Transverse colon (tissue), 4 donors: ENCODE measurements at places on chromosomes 2 and 18. TPM values are rescaled to one million over a fixed set of nuclear protein-coding genes. Genes with fewer than 3 reads are reported as not detected.

- no peak for DNase-seq
Observed at GRCh38 chr18:62045316-62045715, 141.5 kb downstream of the PIGN start.

- DNase-seq, result no peak
Observed at GRCh38 chr2:9652898-9653479, 22.2 kb upstream of the YWHAQ start.

- DNase-seq, result no peak
Observed at GRCh38 chr2:45083175-45083574, 73.9 kb upstream of the SIX2 start.

TRIM43 gene
- not detected for total RNA-seq

GRCh38 chr2:64792995-64793639 is 139.4 kb upstream of the SERTAD2 start:
- no peak for DNase-seq

DCAF17 gene
- total RNA-seq, result 24.7 TPM

RGPD4 gene
- not detected for total RNA-seq

DNA sequence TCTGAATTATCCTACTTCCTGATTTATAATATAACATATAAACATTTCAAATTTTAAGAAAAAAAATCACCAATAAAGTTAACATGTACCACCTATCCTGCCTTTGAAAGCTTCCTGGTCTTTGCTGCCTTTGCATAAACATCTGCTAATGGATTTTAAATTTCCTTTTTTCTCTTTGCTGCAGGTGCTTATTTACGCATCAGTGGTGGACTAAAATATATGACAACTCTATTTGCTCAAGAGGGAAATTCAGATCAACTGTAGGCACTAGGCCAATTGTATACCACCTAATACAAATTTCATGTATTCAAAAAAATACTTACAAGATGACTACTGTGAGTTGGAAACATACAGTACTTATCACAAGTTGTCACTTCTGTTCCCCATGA is 57.2 kb downstream of the RAD51AP2 start:
- DNase-seq, result no peak

PTPN18 gene
- total RNA-seq, result 136 TPM

IER3IP1 gene
- total RNA-seq, result 11.6 TPM

DSG1 gene
- 0.16 TPM for total RNA-seq

DNA sequence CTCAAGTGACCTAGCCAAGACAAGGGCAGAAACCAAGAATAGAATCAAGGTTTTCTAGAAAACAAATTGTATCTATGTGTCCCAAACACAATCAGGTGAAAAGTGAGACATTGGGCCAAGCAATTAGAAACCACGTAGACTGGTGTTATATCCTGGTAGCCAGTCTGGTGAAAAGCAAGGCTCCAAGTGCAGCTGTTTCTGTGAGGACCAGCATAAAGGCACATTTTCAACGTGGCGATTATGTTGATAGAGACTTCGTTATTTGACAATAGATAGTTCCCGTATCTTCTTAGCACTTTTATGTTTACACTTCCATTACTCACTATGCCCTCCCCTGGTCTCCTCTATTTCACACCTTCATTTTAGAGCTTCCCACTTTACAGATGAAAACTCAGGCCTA is 103.2 kb upstream of the ZFP36L2 start:
- no peak for DNase-seq

DNA sequence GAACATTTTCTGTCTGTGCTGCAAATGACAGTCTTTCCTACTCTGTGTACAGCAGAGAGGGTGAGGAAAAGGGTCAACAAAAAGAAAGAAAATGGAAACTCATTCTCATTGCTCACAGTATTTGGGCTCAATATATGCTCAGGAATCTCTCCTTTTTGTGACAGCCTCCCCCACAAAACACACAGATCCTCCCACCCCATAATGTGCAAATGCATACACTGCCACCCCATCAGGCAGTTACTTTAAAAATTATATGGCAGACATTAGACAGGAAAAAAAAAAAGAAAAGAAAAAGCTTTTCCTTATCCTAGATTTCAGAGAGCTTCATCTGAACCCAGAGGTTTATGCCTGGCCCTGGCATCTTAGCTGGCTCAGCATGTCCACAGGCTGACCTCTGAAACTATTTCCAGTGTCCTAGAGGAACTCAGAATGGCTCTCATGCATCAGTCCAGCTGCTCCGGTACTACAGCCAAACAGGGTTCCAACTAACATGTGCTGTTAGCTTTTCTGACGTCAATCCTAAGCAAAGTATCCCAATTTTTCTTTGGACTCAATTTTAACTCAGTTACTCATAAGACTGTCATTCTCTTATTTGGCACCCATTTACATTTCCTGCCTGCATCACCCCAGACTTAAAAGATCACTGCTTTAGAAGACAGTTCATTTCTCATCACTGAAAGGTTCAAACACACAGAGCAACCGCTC is 105.9 kb downstream of the RBMS1 start:
- DNase-seq, result peak; percentile 53

DNA sequence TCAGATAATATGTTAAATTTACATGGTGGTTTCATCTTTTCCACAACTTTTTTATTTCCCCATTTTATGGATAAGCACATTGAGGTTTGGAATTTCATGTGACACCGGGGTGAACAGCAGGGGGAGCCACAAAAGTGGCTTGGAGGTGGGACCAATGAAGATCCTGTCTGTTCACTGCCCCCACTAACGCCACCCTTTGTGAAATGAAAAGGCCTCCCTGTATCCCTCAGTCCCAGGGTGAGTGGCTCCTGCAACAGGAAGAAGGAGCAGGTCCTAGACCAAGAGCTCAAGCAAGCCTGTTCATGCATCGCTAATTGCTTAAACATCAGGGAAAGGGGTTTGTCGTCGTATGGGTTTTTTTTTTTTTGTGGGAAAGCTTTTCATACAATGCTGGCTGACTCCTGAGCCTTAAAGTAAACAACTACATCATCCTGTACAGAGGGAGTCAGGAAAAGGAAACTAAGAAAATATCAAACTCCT is 267.8 kb upstream of the EPAS1 start:
- DNase-seq, result no peak

DNA sequence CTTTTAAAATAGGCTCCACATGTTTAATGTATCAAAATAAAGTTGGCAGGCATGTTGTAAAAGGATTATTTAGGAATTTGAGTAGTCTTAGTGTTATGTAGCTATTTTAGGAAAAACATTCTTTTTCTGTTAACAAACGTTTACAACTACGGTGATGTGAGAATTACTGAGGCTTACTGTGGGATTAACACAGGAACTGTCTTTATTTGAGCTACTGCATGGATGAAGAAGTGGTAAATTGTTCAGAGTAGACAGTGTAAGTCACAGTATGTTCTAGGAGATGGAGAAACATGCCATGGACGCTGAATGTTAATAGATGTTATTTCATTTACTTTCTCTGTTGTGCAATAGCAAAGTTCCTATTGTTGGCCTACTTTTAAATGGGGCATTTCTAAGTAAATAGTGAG is 1.6 kb downstream of the PPM1B start:
- no peak for DNase-seq

DNA sequence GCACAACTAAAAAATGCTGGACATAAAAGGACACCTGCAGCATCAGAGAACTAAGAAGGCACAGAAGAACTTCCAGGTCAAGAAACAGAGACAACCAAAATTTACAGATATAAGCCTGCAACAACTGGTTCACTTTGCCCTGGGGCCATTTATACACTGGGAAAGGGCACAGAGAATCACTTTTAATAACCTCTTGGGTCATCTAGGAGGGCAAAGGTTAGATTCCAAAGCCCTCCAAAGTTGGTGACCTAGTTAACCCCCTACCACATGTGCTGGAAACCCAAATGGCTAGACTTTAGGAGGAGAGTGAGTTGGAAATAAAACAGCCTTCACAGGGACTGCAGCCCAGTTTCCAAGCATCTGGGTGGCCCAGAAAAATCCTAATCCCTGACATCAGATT is 3.3 kb downstream of the RNU4ATAC start:
- DNase-seq, result no peak

- no peak for DNase-seq
Observed at GRCh38 chr2:11347403-11347959, 3.0 kb upstream of the ROCK2 start.

- no peak for DNase-seq
Observed at GRCh38 chr18:42458226-42458625, 503.2 kb downstream of the PIK3C3 start.

DNA sequence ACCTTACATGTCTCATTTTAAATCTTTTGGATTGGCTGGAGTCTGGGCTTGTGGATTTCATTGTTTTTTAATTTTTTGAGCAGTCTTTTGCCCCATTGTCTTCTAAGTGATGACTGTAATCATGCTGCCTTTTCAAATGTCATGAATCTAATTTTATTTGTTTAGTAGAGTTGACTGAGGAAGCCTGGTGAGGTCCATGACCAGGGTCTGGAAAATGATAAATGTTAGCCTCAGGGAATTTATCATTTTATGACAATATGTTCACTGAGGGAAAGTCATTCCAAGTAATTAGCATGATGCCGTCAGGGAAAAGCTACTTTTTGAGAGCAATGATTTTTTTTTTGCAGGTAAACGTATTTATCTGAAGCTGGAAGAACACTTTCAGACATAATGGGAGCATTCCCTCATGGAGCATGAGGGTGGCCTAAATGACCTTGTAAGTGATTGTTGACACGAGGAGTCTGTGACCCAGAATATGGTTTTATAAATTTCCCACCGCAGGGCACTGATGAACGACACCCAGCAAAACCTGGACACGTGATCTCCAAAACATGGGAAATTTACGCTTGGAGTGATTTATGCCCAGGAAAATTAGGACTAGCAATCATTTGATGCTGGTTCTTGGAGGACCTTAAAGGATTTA is 155.3 kb upstream of the NABP1 start:
- DNase-seq, result no peak

DNA sequence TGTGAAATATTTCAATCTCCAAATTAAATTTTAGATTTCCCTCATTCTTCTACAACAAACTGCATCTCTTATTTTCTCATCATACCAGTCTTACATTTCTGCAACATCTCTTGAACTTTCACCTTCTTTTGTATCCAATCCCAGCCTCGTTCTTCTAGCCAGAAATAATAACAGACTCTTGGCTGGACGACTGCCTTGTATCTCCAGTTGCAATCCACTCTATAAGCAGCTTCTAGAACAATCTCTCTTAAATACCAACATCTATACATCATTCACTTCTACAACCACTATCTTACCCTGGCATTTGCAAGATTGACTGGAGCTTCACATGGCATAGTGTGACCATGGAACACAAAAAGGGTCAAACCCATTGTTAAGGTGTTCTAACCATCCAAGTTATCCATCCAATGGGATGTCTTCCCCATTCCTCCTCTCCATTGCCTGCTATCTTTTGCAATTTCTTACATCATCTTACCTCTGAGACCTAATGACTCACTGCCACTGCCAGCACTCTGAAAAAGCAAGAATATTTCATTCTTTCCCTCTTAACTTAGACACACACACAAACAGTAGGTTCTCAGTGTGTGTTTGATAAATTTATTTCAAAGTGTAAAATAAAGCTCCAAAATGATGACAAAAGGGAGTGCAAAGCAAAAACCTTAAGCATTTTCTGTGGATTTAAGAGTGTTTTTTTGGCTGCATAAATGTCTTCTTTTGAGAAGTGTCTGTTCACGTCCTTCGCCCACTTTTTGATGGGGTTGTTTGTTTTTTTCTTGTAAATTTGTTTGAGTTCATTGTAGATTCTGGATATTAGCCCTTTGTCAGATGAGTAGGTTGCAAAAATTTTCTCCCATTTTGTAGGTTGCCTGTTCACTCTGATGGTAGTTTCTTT is 145.6 kb downstream of the METTL4 start:
- no peak for DNase-seq

EMILIN2 gene
- total RNA-seq, result 145 TPM

CIB4 gene
- not detected for total RNA-seq

DNA sequence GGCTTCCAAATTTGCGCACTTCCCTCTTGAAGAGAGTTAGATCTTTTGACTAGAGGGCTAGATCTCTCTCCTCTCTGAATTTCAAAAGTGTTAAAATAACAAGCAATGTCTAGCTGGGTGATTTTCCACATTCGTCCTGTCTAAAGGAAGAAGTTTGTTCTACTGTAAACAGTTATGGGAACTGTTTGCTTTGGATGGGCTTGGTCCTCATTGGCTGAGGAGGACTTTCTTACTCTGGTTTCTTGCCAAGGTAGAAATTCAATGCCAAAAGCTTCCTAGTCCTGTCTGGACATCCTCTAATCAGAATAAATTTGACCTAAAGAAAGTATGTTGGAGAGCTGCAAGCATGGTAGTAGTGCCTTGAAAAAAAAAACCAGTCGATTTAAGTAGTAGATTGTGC is 47.4 kb upstream of the RAPH1 start:
- no peak for DNase-seq

DNA sequence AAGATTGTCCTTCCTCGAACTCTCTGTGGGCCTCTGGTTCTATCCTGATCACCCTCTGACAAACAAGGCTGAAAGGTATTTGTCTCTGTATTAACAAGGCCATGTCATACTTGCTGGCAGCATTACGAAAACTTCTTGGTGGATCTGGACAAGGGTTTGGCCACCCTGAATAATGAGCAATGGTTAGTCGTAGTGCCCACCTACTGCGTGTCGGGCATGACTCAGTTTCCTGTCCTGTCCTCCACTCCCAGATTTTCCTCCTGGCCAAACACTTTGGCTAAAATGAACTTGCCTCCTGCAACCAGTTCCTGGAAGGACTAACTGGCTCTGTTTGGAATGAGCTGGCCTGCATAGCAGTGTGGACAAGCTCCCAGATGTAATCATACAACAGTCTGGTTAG is 198.5 kb upstream of the SMIM21 start:
- no peak for DNase-seq

- no peak for DNase-seq
Observed at GRCh38 chr2:31227110-31227509, 6.8 kb upstream of the EHD3 start.

DNA sequence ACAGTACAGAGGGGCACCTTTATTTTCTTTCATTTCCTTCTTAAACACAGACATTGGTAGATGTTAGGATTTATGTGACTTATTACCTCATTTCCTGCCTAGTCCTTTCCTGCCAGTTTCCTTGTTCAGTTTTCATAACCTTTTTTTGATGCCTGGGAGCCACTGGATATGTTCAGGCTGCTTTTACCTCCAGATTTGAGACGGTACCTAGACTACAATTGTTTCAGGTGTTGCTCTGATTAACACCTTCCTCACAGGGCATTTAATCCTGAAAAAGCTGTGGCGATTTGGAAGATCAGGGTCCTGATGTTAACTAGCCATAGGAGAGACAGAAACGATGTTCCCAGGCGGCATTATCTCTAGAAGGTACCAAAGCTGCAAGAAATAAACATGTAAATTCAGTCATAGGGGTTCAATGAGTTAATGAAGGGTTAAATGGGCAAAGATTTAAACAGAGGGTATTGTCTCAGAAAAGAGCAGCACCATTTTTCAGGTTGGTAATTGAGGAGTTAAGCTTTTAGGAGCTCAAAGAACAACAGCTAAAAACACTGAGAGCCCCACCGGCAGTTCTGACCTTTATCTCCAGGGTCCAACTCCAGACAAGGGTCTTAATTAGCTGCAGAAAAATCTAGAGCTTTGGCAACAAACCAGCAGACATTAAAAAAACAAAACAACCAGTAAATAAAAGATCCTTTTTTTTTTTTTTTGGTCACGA is 93.3 kb downstream of the HRH4 start:
- DNase-seq, result no peak

DNA sequence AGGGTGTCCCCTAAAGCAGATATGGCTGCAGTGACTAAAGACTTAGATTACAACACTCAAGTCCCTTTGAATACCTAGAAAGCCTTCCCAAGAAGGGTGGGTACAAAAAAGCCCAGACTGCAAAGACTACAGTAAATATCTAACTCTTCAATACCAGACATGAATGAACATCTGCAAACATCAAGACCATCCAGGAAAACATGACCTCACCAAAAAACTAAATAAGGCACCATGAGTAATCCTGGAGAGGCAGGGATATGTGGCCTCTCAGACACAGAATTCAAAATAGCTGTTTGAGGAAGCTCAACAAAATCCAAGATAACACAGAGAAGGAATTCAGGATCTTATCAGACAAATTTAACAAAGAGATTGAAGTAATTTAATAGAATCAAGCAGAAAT is 138.2 kb upstream of the OTOS start:
- no peak for DNase-seq
